Activated CD8-positive, alpha-beta memory T cell treated with anti-CD3 and anti-CD28 coated beads for 48 hours (primary cell): ENCODE measurements at places on chromosomes 1 and 21.
A peak's percentile ranks its signal among the peaks of the same experiment; 100 is the strongest.

- DNase-seq, result no peak
Measured at GRCh38 chr1:87787551-87787950, 458.9 kb downstream of the LMO4 start.

DNA sequence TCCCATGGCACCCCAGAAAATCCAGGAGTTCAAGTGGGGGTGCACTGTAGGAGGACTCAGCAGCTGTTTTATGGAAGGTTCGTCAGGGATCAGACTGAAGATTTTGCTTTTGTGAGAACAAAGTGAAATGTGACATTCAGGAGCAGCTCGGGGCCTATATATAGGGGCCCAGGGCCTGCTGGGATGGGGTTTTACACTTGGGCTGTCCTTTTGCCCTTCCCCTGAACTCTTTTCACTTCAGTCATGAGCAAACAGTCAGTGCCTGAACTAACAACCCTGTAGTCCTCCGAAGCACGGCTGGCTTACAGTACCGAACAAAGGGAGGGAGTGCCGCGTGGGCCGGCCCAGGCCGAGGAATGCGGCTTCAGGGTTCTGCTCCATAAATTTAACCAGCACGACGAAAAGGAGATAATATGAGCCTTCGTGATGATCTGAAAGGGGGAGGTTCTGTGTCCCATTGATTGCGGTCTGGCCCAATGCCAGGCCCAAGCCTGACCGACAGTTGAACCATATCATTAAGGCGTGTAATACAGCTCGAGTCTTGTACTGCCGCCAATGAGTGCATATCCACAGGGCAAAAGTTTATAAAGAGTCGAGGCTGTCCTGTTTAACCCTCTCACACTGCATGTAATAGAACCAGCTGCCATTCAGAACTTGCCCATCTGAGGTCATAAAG lies 139.9 kb downstream of the DHRS3 start:
- DNase-seq, result no peak

- DNase-seq, result no peak
Measured at GRCh38 chr1:24870551-24871195, 59.4 kb downstream of the RUNX3 start.

DNA sequence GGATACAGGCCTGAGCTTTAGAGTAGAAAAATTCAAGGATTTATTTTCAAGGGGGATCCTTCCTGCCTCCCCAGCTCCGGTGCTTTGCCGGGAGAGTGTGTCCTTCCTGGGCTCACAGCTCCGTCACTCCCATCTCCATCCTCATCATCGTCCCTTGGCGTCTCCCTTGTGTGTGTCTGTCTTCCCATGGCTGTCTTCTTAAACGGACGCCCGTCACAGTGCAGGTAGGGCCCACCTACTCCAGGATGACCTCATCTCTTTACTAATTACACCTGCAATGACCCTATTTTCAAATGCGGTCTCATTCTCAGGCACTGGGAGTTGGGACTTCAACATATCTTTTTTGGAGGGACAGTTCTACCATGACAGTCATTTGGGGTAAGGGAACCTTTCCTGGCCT lies 320.3 kb upstream of the C1orf174 start:
- DNase-seq, result no peak

- no peak for DNase-seq
Measured at GRCh38 chr1:198678901-198679329, 40.1 kb downstream of the PTPRC start.

GRCh38 chr1:59126366-59126765 lies 170.5 kb upstream of the FGGY start:
- DNase-seq, result no peak

DNA sequence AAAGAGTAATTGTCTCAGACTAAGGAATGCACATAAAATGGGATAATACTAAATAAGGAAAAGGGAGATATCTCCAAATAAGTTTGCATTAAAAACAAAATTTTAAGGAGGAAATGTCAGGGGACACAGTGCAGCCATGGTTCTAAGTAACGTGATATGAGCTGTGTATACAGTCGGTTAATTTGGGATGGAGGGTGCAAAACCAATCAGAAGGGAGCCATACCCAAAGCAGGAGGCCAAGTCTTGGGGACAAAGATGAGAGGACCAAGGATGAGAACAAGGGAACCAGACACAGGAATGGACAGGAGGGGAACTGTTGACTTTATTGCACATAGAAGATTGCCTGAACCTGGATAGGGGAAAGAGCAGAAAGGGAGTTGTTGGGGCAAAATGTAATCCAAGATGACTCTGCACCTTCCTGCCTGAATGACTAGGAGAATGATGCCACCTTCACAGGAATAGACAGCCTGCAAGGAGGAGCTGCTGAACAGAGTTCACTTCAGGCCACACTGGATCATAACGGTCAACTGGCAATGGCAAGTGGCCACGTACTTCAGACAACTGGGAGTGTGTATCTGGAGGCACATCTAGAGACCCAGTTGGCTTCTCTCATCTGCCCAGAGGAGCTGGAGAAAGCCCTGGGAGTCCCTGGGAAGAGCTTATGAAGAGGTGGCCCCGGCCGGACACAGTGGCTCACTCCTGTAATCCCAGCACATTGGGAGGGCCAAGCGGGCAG lies 22.0 kb upstream of the BOLA1 start:
- DNase-seq, result no peak

DNA sequence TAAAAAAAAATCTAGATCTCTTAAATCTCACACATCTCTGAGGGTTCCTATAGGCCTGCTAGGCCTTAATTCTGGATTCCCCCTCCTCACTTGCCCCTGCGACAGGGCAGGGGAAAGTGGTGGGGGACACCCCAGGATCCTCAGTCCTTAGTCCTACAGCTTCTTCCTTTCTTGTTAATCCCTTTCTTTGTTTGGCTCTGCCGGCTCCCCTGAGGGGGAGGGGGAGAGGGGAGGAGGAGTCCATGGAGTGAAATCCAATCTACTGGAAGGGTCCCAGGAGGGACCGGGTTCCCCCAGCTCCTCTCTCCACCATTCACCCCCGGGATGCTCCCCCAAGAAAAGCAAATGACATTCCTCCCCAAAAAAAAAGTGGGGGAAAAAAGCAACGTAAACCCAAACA lies 8.5 kb downstream of the MEX3A start:
- DNase-seq, result no peak

- no peak for DNase-seq
Measured at GRCh38 chr1:164846731-164847691, 288.0 kb downstream of the PBX1 start.

DNA sequence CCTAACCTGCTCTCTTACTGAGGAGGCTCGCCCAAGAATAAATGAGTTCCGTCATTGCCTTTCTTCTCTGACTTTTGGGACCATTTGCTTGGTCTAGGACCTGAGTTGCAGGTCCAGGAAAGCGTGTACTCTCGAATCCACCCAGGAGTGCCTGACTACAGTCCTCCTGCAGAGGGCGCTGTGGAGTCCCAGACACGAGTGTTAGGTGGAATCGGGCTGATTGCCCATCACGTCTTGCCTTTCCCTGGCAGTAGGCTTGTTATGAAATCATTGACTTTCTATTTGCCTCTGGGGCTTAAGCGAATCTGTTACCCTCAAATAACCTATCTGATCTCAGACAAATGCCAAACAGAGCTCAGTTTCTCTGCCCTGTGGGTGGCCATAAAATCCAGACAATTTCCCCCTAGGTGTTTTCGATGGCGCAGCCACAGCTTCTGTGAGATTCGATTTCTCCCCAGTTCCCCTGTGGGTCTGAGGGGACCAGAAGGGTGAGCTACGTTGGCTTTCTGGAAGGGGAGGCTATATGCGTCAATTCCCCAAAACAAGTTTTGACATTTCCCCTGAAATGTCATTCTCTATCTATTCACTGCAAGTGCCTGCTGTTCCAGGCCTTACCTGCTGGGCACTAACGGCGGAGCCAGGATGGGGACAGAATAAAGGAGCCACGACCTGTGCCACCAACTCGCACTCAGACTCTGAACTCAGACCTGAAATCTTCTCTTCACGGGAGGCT lies at the start of gene IL20:
Gene IL20 (plus strand): TSS at position 685 of the 733 bp plus-strand sequence. CDS start 230 bp downstream, outside the sequence.
- peak; percentile 43 for DNase-seq

DNA sequence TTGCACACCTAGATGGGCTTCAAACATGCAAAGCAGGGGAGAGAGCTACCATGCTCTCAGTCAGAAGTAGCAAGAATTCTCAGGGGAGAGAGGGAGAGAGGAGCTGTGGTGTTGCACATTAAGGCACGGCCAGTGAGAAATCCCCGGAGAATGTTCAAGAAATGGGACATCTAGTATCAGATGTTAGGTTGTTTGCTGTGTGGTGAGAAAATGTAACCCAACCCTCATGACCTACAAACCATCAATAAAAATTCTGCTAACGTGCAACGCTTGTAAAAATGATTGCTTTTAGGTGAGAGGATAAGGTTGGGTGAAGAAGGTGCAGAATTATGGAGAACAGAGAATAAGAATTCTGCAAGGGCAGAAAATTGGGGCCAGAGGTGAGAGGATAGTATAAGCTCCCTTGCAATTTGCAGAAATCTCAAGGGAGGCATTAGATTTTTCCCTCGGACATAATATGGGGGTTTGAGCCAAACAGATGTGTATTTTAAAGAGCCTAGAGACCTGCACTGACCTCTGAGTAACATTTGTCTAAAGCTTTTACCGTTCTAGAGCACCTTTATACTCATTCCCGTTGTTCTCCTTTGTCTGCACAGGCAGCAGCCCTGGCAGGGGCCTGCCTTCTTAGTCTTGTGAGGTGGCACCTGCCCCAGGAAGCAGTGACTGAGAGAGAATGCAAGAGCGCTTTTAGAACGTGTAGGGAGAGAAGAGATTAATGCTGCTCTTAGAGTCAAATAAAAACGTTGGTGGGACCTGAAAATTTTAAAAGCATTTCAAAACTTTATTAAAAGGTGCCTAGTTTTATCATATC lies 25.4 kb upstream of the KIAA0040 start:
- DNase-seq, result no peak

DNA sequence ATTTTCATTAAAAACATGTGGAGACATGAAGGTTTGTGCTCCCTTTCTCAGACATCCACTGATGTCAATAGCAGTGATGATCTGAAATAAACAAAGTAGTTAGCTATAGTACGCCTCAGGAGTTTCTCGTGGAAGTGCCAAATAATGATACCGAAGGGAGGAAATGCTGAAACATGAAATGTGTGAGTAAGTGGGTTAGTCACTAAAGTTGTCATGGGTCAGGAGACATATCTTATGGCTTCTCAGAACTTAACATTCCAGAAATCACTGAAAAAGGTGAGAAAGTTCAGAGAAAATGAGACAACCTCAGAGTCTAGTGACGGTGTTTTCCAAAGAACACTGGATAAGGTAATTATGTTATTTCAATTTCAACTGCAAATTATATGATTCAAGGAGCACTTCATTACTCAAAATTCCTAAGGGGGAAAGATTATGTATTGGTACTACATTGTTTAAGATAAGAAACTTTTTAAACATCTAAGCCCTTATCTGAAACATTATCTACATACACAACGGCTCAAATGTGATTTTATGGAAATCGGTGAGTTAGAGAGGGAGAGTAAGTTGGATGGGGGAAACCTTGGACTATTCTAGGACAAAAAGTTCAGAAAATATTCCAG lies 20.6 kb downstream of the NIBAN1 start:
- DNase-seq, result no peak

DNA sequence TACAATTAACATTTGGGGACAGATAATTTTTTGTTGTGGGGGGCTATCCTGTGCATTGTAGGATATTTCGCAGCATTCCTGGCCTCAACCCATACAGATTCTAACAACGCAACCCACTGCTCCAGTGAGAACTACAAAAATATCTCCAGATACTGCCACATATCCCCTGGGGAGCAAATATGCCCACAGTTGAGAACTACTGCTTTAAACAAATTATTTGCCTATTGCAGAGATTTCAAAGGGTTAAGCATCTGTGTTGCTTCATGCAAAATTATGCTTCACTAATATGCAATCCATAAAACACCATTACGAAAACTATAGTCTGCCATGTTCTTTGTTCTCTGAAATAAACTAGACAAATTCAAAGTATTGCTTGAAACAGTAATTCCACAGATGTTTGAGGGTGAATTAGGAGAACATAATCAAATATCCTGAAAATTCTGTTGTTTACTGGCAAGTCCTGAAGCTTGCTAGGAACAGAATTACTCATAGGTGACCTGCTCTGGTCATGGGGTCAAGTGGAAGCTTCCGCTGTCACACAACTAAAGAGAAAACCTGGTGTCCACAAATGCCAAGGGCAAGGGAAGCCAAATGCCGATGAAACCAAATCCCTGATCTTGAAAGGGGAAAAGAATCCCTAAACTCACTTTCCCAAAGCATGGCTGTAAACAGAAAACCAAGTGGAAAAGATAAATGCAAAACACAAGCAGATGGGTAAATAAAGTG lies 149.4 kb downstream of the RERE start:
- no peak for DNase-seq

GRCh38 chr1:107668762-107669161 lies 296.2 kb downstream of the VAV3 start:
- DNase-seq, result no peak

- DNase-seq, result no peak
Measured at GRCh38 chr1:7149080-7149838, 364.0 kb downstream of the CAMTA1 start.

DNA sequence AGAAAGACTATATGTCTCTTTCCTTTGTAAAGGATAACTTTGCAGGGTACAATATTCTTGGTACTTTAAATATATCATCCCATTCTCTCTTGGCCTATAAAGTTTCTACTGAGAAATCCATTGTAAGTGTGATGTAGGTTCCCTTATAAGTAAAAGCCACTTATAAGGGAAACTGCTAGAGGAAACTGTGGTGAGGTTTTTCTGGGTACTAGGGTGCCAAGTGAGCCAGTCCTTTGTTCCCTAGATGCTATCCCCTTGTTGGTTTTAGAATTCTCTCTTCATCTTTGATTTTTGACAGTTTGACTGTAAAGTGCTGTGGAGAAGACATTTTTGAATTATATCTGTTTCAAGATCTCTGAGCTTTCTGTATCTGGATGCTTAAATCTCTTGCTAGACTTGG lies 108.9 kb upstream of the NEK7 start:
- DNase-seq, result no peak

DNA sequence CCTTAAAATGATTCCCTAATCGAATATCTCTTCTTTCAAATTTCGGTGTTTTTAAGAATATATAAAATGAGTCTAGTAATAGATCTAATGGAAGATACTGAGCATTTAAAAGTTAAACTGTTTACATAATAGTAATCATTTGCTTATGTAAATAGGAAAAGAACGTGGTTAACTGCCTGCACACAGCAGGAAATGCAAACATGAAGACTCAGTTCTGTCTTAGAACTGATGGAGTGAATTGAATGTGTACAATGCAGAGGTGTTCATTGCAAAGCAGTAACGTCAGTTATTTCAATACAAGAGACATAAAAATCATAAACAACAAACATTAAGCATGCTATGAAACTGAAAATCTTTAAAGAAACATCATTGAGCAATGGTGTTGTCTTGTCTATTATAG lies 359.4 kb upstream of the ADAMTS5 start:
- no peak for DNase-seq

- no peak for DNase-seq
Measured at GRCh38 chr1:23278717-23279116, 61.4 kb upstream of the HTR1D start.

DNA sequence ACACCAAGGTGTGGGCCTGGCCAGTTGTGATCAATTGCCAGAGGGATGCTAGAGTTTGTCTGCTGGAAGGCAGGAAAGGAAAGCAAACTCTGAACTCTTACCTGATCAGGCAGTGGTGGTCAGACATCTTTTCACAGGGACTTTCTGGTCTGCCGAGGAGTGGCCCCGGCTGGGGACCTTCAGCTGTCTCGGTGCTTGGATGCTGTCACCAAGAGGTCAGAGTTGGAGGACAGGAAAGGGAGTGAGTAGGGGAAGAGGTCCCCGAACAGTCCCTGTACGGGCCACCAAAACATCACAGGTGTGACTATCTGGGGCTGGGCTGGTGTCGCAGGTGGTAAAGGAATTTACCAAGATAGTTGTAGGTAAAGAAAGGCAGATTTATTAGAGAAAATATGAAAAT lies 17.7 kb upstream of the METTL13 start:
- no peak for DNase-seq

- no peak for DNase-seq
Measured at GRCh38 chr1:236768601-236769000, 26.5 kb upstream of the MTR start.
